ENCODE measurements at places on chromosomes 12 and 14.

GRCh38 chr12:65958456-65958855, 134.2 kb downstream of the HMGA2 start:
- DNase-seq = no peak

GRCh38 chr12:105740970-105741725, 397.6 kb downstream of the NUAK1 start:
- no peak for DNase-seq

- no peak for DNase-seq
Measured at GRCh38 chr14:75493592-75494087, 28.6 kb upstream of the BATF start.

GRCh38 chr12:50050410-50051098, 6.8 kb upstream of the ASIC1 start:
- DNase-seq = no peak

DNA sequence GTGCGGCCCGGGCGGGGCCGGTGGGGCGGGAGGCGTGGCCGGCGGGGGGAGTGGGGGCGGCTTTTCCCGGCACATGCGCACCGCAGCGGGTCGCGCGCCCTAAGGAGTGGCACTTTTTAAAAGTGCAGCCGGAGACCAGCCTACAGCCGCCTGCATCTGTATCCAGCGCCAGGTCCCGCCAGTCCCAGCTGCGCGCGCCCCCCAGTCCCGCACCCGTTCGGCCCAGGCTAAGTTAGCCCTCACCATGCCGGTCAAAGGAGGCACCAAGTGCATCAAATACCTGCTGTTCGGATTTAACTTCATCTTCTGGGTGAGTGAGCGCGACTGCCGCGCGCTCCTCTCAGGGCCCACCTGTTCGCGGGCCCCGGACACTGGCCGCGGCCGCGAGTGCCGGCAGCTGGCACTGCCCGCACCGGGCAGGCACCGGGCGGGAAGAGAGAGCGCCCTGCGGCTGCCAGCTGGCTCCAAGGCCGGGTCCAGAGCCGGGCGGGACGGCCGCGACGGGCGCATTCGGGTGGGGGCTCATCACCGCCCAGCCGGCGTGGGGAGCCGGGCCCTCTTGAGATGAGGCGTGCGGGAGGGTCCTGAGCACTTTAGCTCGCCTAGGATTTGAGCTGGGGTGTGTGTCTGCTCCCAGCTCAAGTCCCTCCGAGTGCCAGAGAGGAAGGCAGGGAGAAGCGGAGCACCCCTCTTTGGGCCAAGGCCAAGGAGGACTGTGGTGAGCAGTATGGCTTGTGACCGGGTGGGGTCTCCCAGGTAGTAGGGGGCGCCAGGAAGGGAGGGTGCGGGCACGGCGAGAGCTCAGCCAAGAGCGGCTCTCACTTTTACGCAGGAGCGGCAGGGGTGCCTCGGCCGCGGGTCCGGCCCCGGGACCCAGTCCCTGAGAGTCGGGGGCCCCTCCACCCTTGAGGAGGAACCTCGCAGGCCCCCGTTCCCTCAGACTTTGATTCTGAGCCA, at the start of gene CD9:
Gene CD9, plus strand, starts transcription at position 145 of the 957 bp plus-strand sequence. Its CDS starts 100 bp downstream, at position 245.
- DNase-seq = no peak

DNA sequence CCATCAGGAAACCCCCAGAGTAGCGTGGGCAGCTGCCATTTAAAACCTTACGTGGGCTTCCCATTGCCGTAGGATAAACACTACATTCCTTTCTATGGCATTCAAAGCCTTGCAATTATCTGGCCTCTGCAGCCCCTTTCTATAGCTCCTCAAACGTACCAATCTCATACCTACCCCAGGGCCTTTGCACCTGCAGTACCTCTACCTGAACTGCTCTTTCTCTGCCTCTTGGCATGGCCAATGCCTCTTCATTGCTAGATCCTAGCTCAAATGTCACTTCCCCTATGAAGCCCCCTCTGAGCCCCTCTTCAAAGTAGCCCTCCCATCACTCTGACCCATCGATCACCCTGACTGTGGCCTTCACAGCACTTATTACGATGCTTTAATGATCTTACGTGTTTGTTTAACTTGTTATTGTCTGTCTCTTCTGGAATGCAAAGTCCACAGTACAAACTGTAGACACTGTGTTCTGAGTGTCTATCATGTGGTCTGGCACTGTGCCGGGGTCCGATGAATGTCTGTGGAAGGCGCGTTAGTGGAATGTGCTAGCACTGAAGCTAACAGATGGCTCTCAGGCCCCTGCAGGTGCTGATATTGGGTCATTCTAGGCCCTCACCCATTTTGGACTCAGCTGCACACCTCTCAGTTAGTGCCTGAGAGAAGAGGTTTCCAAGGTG, 157.3 kb upstream of the NOS1 start:
- no peak for DNase-seq
